ENCODE measurements at places on chromosomes 11 and 22. TPM values are rescaled to one million over a fixed set of nuclear protein-coding genes. Genes with fewer than 3 reads are reported as not detected.

Gene PRR14L
- total RNA-seq, result 21.5 TPM

DNA sequence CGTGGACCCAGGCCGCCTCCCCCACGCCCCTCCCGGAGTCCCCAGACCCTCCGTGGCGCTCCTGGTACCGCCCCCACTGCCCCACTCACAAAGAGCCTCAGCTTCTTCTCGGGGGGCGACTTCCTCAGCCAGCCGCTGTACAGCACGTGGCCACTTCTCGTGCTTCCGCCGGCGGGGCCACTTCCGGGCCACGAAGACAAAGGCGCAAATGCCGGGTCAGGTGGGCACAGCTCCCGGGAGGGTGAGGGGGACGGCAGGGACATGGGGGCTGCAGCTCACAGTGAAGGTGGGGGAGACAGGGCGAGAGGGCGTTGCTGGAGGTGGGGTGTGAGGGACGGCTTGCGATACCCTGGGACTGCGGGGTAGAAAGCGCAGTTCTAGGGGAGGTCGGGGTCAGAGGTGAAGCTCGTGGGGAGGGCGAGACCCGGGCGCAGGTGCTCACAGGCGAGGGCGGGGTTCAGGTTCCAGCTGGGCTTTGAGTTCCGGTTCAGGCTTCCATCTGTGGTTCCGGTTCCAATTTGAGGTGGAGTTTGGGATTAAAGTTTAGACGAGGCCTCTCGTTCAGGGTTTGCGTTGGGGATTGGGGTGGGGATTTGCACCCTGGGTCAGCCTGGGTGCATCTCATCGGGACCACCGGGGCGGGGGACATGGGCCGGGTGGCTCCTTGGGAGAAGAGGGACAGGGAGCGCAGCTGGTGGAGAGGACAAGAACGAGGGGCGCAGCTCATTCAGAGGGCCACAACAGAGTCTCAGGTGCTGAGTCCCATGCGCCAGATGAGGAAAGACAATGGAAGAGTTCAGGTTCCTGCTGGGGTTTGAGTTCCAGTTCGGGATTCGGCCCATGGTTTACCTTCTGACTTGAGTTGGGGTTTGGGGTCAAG is at the start of gene GAB4:
Gene GAB4 (minus strand): TSS at position 371 of the 880 bp plus-strand sequence. CDS start 108 bp downstream, at position 263.
- no peak for DNase-seq

DNA sequence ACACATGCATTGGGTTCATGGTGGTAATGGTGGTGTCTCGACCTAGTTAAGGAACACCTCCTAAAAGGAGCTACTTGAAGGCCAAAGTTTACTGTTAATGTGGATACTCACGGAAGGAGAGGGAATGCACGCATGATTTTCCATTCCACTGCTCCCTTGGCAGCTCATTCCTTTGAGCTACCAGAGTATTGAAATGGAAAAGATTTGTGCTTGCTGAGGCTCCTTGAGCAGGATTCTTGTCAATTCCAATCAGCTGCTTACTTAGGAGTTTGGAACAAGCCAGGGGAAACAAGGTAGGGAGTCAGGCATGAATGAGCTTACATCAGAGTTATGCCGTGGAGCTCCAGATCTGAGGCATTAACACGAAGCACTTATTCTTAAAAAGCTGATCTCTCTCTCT is 108.8 kb downstream of the GRIA4 start:
- DNase-seq, result no peak

Gene SEPTIN3
- 0.51 TPM for total RNA-seq

GRCh38 chr22:22414266-22414665 is 94.3 kb downstream of the ZNF280B start:
- DNase-seq, result no peak

Gene CRYBB3
- not detected for total RNA-seq

Gene HPX
- total RNA-seq, result 0.31 TPM

Gene PIM3
- total RNA-seq, result 57.0 TPM

Gene CBL
- total RNA-seq, result 10.9 TPM

GRCh38 chr22:24510637-24511625 is 15.8 kb downstream of the UPB1 start:
- DNase-seq, result peak; percentile 38

Gene MICALL1
- total RNA-seq, result 19.3 TPM

Gene MRTFA
- 38.7 TPM for total RNA-seq

DNA sequence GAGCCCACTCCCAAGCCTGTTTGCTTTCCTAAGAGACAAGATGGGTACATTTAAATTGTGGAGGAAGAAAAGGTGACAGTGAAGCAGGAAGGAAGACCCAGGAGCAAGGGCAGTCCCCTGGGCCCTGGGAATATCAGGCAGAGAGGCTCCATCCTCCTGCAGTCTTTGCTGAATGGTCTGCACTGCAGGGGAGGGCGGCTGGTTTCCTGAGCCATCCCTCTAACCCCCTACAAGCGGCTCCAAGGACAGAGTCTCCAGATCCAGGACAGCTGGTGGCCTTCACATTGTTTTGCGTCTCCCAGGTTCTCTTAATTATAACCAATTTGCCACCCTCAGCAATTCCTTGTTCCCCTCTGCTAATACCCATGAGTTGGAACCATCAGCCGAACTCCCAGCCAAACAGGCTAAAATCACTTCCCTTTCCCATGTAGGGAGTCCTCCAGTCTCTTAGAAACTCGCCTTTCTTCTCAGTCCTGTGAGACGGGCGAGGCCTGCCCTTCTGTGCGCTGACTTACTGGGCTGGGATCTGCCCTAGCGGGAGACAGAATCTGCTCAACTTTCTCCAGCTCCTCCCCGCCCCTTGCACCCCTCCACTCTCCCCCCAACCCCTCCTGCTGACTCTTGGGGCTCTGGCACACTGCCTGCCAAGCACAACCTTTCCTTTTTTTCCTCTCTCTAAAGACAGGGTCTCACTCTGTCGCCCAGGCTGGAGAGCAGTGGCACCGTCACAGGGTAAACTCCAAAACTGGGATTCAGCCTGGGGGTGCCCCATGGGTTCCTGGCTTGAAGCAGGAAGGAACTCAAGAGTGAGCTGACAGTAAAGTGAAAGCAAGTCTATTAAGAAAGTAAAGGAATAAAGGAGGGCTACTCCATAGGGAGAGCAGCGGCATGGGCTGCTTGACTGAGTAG is 53.4 kb upstream of the EMID1 start:
- peak; percentile 73 for DNase-seq

DNA sequence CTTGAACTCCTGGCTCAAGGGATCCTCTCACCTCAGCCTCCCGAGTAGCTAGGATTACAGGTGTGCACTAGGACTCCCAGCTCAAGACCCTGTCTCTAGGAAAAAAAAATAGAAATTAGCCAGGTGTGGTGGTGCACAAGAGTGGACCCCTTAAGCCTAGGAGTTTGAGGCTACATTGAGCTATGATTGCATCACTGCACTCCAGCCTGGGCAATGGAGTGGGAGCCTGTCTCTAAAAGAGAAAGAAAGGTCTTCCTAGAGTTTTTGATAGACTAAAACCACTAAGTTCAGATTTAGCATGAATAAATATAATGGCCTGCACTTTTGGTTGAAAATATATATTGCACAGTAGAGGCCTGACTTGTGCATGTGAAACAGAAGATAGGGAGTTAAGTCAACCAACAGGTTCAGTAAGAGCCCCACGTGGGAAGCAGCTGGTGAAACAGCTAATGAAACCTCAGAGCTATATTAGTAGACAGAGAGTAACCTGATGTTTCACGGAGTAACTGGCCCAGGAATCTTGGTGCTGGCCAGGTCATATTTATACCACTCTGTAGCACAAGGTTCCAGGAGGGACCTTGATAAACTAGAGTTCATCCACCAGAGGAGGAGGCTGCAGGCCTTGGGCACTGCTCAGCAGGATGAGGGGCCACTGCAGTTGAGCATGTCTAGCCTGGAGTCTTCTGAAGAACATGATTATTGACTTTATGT is 4.6 kb upstream of the MICAL3 start:
- no peak for DNase-seq

- DNase-seq, result peak; percentile 92
Observed at GRCh38 chr11:86174101-86175046, 70.2 kb upstream of the EED start.

DNA sequence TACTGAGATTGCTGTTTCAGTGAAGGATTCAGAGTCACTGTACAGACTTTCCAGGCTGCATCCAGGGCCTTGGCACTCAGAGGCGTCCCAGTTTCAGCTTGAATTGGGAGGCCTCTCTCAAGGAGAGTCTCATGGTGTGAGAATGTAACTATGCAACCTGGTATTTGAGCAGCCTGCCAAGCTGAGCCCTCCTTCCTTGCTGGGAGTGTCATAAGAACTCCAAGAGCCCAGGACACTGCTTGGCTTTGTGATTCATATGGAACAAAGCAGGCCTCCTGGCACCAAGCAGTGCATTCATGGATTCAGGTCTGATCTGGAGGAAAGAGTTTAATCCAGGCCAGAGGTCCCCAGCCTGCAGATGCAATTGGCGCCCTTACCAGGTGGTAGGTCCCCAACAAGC is 171.7 kb downstream of the DBX1 start:
- DNase-seq, result peak; percentile 42

Gene COA4
- 45.6 TPM for total RNA-seq

DNA sequence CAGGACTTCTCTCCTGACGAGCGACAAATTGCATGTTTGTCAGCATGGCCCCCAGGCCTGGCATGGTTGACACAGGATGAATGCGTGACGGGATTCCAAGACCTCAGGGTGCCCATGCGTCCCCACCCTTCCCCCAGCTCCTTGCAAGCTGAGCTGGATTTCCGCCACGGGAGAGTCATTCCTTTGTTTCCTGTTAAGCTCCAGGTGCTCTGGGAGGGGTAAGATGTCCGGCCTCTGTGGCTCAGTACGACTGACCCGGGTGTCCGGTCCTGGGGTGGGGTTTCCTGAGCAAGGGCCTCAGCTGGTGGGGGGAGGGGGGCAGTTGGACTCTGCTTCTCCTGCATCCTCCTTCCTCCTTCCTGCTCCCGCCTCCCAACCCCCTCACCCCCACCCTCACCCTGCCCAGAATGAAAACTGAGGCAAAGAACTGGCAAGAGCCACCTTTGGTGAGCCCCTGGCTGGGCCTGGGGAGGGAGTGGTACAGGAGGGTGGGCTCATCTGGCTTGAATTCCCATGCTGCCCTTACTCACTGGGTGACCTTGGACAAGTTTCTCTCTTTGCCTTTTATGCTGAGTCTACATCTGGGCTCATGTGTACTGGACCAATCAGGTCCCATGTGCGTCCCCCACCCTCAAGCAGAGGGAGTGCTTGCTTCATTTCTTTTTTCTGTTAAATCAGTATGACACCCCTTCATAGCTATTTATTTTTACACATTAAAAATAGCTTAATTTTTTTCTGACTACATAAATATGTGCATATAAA is 2.5 kb downstream of the CDC42EP2 start:
- DNase-seq, result peak; percentile 88

GRCh38 chr22:25007444-25008106 is 55.1 kb downstream of the KIAA1671 start:
- no peak for DNase-seq

DNA sequence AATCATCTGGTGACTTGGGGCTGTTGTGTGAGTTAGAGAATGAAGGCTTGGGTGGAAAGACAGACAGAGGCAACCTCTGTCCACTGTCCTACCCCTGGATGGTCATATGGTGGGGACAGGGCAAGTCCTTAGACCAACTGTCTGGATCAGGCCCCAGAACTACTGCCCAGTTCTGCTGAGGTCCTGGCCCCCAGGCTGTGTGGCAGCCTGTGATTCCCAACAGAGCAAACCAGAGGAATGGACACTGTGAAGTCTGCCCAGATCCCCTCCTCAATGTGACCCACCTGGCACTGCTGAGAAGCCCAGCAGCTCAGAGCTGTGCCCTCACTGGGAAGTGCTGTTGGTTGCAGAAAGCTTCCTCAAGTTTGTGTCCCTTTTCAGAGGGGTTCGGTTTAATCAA is 69.0 kb downstream of the GGTLC2 start:
- DNase-seq, result no peak

Gene GGTLC2
- not detected for total RNA-seq

DNA sequence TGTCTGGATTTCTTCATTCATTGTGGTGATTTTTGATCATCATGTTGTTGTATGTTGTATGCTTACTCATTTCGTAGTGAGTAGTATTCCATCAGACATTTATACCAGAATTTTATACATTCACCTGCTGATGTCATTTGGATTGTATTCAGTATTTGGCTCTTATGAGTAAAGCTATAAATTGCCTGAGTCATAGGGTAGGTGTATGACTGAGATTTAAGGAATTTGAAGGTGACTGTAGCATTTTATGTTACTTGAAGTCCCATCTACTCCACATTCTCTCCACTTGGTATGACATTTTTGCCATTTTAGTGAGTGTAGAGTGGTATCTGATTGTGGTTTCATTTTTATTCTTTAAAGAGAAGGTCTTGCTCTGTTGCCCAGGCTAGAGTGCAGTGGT is 548.2 kb downstream of the TBC1D22A start:
- DNase-seq, result no peak

GRCh38 chr11:2911785-2912391 is 17.3 kb downstream of the PHLDA2 start:
- DNase-seq, result no peak

- DNase-seq, result peak; percentile 14
Observed at GRCh38 chr11:131370901-131371790, 731 bp downstream of the NTM start.

GRCh38 chr22:20439928-20440575 is 2.4 kb upstream of the SCARF2 start:
- no peak for DNase-seq

Gene PPFIBP2
- 70.7 TPM for total RNA-seq

DNA sequence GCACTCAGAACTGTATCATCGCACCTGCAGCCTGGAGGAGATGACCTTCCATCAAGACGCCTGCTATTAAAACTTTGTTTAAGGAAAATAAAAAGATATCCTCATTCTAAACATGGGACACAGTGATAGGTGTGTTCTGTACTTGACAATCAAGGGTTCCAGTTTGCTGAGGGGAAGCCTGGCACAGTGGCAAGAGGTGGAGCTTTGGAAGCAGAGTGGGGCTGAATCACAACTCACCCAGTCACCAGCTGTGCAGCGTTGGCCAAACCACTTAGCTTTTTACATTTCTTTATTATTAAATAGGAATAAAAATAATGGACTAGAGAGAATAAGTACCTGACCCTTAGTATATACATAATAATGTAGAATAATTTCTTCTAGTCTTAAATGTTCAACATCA is 220.7 kb downstream of the TENM4 start:
- no peak for DNase-seq

Gene UPK3A
- not detected for total RNA-seq

Gene TEX12
- 2.3 TPM for total RNA-seq

GRCh38 chr22:41273128-41273527 is 12.9 kb downstream of the RANGAP1 start:
- no peak for DNase-seq

GRCh38 chr22:17774206-17774925 is at the start of gene BID:
BID (minus strand) TSS chr22:17774469; CDS start chr22:17750116, 24,353 bp downstream.
- DNase-seq, result peak; percentile 46

DNA sequence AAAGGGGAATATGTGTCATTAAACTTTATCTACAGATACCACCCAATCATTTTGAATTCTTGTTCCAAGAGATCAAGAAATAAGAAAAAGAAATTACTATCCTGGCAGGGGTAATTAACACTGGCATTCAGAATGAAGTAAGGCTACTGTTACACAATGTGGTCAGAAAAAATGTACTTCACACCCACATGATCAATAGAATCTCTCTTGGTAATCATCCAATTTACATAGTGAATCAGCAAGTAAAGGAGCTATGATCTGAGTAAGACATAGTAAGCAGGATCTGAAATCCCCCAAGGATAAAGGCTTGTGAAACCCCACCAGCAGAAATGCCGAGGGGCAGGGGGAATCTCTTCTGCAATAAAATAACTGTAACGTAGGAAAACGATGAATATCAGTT is 466.5 kb downstream of the FAM181B start:
- no peak for DNase-seq
